Erythroblast (primary cell): ENCODE measurements at places on chromosomes 11 and 22.

DNA sequence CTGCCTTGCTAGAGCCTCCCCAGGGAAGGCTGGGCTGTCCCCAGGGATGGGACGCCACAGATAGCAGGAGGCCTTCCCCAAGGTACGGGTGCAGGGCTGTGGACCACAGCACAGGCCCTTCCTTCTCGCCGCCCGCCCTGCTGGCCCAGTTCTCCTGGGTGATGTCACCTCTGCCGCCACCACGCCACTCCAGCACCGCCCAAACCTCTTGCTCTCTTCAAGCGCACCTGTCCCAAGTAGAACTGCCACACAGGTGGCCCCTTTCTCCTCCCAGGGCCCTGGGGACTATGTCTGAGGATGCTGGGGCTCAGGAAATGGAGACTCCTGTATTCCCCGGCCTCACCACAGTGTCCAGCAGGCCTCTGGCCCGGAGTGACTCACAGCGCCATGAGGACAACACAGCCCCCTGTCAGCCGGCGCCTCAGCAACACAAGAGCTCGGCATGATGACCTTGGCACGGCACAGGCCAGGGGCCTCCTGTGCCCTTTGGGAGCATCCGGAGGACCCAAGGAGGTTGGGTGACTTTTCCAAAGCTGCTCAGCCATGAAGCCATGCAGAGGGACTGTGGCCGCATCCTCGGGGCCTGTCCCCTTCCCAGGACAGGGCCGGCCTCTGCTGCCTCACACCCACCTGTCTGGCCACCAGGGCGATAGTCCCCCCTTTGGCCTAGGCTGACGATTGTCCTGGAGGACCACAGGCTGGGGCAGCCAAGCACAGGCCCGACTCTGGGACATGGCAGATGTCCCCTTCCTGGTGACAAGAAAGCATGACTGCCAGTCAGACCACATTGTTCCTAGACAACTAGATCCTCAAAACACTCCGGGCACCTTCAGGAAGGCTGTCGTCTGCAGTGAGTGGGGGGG lies 1023.5 kb downstream of the BRD1 start:
- no peak for DNase-seq

GRCh38 chr11:76561245-76561644 lies 109.3 kb downstream of the LRRC32 start:
- no peak for DNase-seq

DNA sequence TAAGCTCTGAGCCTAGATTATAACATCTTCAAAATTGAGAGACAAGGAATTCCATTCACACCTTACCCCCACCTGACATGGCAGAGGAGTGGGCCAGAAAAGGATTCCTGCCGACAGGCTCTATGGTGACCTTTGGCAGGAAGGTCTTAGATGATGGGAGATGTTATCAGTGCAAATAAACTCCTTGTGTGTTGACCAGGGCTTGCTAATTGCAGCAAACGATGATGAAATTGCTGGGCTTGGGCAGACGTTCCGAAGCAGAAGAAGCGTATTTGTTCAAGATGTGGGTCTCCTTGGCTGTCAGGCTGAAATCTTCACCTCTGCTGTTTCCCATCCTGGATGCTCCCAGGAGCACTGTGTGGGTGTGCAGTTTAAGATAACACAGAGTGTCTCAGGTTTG lies 183.7 kb upstream of the CADM1 start:
- no peak for DNase-seq

GRCh38 chr11:18312012-18312411 lies 9.9 kb downstream of the HPS5 start:
- no peak for DNase-seq

GRCh38 chr11:62013537-62014476 lies 46.4 kb upstream of the FTH1 start:
- DNase-seq, result no peak

DNA sequence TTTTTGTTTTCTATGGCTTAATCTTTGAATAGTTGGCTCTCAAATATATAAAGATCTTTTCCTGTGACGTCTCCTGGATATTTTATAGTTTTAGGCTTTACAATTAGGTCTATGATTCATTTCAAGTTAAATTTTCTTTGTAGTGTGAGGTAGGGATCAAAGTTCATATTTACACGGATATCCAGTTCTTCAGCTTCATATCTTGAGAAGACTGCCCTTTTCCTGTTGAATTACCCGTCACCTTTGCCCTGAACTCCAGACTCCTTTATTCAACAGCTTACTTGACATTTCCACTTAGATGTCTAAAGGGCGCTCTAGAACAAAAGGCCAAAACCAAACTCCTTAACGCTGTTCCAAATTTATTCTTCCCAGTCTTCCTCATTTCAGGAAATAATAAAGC lies 51.7 kb downstream of the TTC17 start:
- DNase-seq, result no peak

GRCh38 chr11:111419181-111419580 lies 40.1 kb upstream of the POU2AF1 start:
- no peak for DNase-seq

- DNase-seq, result no peak
Observed at GRCh38 chr11:73463359-73463758, 87.2 kb downstream of the RELT start.

- DNase-seq, result no peak
Observed at GRCh38 chr11:86688398-86689179, 16.2 kb upstream of the ME3 start.

DNA sequence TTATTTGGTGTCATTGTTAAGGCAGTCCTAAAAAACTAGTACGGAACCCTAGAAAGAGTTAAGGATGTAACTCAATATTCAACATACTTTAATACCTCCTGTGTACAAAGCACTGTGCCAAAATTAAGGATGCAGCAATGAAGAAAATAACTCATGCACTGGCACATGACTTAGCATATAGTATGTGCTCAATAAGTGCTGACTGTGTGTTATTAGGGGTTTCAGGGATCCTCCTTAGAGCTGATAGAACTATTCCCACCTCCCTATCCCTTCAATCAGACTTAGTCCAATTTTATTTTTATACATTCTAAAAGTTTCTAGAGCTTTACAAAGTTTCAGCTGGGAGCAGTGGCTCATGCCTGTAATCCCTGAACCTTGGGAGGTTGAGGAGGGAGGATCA lies 6.1 kb upstream of the FEZ1 start:
- no peak for DNase-seq

- DNase-seq, result no peak
Observed at GRCh38 chr11:101444164-101444563, 139.6 kb downstream of the TRPC6 start.

GRCh38 chr11:114073828-114074381 lies 14.4 kb downstream of the ZBTB16 start:
- DNase-seq, result no peak

DNA sequence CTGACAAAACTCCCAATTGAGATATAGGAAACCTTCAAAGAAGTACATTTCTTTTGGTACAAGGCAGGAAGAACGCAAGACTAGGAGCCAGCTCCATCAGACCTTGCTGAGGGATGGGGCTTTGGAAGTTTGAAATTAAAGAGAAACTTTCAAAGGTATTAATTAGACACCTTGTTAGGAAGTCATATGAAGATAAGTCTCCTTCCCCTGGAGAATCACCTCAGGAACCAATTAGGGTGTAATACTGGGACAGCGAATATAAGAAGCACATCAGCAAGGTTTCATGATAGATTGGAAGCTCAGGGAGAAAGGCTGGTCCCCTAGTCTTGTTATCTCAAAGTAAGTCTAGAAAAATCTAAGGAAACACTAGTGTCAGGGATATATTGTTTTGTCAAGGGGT lies at the start of gene OR9Q2:
Gene OR9Q2, plus strand, starts transcription at position 301 of the 400 bp plus-strand sequence. CDS start 1,421 bp downstream, outside the sequence.
- no peak for DNase-seq

DNA sequence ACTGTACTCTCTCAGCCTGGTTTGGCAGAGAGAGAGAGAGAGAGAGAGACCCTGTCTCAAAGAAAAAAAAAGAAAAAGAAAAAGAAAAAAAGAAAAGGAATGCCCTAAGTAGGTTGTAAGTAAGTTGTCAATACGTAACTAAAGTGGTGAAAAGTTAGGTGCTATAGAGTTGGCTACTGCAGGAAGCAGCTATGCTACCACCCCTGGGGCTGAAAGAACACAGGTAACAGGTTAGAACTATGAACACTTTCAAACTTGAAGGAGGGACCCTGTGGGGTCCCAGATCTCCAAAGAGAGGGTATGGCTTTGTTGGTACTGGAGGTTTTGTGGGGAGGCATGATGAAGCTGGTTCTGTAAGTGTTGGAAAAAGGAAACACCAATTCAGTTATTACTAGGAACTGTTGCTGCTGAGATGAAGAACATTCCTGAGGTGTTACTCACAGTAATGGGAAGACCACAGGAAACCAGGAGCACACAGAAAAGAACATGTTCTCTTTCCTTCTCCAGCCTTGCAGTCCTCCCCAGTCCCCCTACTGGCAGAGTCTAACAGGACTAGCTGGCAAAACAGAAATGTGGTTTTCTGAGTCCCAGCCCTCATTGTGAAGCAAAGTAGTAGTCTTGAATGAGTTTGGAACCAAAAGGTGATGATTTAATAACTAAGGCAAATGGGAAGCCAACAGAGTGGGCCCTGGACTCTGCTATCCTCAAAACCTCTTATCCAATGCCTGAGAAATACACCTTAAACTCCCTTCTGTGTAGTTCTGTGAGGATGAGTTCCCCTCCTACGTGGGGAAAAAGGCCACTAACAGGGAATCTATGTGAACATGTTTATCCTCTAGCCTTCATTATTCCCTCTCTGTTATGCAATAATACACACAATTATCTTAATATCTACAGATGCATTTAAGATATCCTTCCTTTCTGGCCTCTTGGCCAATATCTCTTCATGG lies 427.0 kb upstream of the DDI1 start:
- no peak for DNase-seq

GRCh38 chr11:64751136-64751535 lies 7.2 kb upstream of the RASGRP2 start:
- no peak for DNase-seq

GRCh38 chr22:44814266-44815098 lies 62.1 kb downstream of the ARHGAP8 start:
- no peak for DNase-seq

DNA sequence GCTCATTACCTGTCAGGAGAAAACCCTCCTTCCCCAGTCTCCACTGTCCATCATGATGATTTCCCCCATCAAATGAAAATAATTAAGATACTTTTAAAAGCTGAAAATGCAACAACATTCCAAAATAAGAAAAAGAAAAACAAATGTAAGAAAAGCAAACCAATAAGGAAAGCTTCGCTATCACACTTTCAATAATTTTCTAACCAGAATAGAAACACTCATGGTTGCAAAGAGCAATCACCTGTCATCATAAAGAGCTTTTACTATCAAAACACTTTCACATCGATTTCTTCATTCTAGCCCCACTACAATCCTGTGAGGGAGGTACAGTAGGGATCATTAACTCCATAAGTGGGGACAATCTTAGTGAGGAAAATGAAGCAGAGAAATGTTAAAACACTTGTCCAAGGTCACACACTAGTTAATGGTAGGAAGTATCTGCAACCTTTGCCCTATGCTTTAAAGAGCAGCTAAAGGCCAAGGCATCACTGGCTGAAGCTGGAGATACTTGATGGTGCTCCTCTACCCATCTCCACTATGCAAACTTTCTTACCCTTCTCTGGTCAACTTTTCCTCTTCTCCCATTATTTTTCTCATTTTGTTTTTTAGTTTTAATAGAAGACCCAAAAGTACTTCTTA lies 2.6 kb downstream of the RBM4B start:
- DNase-seq, result no peak

DNA sequence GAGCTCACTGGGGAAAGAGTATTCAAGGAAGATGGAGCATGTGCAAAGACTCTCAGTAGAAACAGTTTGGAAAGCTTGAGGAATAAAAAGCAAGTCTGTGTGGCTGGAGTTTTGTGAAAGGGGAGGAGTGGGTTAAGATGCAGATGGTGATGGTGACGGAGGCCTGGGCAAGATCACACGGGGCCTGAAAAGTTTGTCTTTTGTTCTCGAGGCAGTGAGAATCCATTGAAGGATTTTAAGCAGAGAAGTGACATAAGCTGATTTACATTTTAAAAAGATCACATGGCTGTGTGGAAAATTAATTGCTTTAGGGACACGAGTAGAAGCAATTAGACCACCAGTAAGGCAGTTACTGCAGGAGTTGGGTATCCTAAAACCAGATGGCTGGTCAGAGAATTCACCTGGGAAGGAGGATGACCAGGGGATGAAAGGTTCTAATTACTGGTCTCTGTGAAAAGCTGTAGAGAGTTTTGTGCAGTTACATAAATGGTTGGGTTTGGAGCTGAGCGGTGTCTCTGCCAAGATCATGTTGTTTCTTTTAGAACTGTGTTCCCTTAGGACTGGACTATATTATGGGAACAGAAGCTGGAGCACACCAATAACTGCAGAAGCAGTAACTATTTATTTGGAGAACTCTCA lies 7.1 kb downstream of the RRP8 start:
- no peak for DNase-seq

- peak; percentile 71 for DNase-seq
Observed at GRCh38 chr22:50343541-50343935, 411 bp downstream of the PPP6R2 start.
